ENCODE measurements at places on chromosomes 16 and 17.

DNA sequence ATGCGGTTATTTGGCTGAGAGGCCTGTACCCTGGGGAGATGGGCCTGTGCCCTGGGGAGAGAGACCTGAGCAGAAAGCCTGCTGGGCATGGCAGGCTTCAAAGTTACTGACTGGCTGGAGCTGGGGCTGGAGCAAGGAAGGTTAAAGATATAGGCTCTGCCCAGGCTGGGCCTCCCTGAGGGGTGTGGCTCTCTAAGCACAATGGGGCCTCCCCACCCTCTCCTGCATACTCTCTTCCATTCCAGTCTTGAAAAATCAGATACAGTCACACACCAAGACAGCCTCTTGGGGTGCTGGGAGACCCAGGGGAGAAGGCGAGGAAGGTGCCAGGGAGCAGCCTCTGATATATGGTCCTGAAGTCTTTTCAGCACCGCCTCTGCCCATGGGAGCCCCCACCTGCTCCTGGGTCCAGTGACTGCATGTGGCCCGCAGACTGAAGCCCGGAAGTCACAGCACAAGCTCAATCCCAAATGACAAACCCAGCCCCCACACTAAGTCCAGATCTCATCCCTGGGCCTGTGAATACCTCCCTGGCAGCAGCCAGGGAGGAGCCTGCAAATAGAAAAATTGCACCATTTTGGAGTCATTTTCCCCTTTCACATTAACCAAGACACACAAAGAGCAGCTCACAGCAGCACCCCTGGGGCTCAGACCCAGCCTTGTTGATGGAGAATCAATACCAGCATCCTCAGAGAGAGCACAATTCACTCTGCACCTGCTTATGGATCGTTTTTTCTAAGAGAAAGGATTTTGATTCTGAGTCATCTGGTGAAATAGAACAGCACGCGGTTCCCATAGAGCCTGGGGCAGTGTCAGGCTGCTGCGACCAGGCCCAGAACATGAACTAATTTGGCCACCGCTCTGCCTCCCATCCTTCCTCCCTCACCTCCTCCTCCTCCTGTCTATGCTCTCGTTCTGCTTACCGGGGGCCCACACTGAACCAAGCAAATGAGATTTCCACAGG lies 25.6 kb upstream of the CACNG1 start:
- DNase-seq = no peak

GRCh38 chr16:85380905-85381737 lies 232.0 kb upstream of the GSE1 start:
- DNase-seq = no peak

- DNase-seq = no peak
Measured at GRCh38 chr17:44599298-44600175, 42.3 kb downstream of the FZD2 start.

DNA sequence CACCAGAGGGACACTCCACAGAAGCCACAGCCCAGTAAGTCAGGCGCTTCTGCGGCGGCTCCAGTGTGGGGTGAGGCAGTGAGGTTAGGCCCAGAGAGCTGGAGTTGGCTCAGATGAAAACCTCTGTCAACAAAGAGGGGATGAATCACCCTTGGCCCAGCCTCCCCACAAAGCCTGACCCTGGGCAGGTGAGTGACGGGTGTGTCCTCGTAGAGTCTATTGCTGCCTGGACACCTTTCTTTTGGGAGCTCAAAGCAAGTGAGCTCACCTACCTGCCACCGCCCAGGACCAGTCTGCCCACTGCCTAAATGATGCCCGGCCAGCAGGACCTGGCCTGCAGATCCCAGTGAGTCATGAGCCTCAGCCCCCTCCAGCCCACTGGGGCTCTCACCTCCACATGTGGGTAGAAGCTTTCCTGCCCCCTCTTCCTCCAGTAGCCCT lies 24.9 kb upstream of the DBNDD1 start:
- no peak for DNase-seq

- peak; percentile 64 for DNase-seq
Measured at GRCh38 chr17:58531661-58532554, 17.5 kb upstream of the MTMR4 start.

GRCh38 chr16:64586781-64587180 lies 535.1 kb downstream of the CDH11 start:
- no peak for DNase-seq

DNA sequence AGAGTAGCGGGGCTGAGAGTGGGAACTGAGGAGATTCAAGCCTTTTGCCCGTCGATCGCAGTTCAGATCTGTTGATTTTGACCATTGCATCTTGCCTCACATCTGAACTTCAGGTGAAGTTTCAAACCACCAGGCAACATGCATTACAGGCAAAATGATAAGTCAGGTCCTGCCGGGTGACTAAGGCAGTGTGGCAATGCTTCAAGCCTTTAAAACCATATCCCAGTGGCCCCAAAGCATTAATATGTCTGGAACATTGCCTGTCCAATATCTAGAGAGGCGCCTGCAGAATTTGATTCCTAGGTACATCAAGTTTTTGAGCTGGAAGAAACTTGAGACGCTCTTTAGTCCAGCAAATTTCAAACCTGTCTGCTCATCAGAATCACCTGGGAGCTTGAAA lies 502.8 kb downstream of the MAF start:
- DNase-seq = no peak

DNA sequence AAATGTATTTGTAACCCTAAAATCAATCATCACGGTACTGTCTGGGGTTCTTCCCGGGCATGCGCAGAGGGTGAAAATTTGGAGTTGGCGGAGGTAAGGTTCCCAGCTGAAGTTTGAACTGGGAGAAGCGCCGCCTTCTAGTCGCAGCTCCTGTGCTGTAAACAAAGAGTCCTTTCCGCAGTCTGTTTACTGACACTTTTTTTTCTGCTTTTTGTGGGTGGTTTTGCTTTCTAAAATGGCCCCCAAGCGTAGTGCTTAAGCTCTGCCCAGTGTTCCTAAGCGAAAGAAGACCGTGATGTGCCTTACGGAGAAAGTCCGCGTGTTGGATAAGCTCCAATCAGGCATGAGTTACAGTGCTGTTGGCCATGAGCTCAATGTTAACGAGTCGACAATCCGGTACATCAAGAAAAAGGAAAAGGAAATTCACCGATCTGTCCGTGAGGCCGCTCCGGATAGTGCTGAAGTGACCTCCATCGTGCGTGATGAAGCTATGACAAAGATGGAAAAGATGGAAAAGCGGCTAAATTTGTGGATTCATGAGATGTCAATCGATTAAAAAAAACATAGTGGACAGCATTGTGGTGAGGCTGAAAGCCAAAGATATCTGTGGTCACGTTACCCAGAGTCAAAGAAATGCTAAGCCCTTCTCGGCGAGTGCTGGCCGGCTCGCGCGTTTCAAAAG lies 570 bp upstream of the CFDP1 start:
- DNase-seq = no peak

GRCh38 chr17:70771804-70772386 lies 602.6 kb downstream of the KCNJ2 start:
- DNase-seq = no peak

GRCh38 chr16:30921459-30921747 lies 2.0 kb upstream of the FBXL19 start:
- DNase-seq = no peak
